ENCODE measurements at places on chromosomes 7 and 10. TPM values are rescaled to one million over a fixed set of nuclear protein-coding genes. Genes with fewer than 3 reads are reported as not detected.

DNA sequence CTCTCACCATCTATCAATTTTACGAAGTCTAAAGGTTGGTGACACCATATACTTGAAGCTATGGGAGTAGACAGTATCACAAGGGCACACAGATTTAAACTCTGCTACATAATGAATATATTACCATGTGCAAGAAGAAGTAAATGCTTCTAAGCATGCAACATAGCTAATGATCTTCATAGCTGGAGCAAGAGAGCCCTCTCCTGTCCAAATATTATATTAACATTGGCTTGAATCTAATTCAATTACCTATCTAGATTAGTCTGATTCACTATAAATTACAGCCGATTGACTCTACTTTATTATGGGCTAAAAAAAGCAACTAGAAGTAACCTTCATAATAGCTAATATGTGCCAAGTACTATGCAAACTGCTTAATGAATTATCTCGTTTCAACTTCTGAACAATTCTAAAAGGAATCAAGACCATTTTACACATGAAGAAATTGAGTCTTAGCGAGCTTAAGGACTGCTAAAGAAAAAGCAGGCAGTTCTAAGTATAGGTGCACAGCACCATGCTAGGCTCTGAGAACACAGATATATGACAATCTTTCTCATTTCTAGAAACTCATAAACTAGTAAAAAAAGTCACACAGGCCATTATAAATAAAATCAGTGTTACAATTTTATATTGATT, 21.9 kb downstream of the FRA10AC1 start:
- DNase-seq, result no peak

DNA sequence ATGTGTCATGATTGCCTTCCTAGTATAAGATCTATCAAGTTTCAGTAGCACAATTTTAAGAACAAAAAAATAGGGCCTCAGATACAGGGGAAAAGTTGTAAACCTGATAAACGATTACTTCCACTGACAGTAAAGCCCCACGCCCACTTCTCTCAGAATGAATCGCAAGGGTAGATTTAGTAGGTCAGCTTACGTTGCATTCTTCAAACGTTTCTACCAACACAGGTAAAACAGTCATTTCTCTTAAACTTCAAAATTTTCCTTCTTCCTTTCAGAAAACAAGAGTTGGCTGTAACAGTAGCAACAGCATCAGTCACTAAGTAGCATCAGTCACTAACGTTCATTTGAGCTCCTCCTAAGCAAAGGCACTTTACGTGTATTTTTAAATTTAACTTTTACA, 221.5 kb downstream of the ADAM12 start:
- no peak for DNase-seq

DNA sequence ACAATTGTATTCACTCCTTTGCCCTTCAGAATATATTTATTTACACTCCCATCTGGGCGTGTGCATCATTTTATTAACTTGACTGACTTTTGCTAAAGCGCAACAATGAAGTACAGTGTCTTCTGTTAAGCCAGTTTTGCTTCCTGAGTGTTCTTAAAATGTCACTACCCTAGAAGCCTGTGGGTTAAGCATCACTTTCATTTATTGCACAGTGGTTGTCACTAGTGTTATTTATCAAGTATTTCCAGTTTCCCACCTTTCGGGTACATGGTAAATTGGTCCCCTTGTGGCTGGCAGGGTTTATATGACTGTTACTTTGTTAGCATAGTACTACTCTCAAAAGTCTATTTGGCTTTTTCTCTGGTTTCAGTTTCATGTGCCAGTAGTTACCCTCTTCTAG, 3.3 kb downstream of the HILPDA start:
- DNase-seq, result no peak

- no peak for DNase-seq
These were observed 322.3 kb upstream of the NFE2L3 start for GRCh38 chr7:25829663-25830062.

OR2A42 gene
- total RNA-seq, result 0.08 TPM

DNA sequence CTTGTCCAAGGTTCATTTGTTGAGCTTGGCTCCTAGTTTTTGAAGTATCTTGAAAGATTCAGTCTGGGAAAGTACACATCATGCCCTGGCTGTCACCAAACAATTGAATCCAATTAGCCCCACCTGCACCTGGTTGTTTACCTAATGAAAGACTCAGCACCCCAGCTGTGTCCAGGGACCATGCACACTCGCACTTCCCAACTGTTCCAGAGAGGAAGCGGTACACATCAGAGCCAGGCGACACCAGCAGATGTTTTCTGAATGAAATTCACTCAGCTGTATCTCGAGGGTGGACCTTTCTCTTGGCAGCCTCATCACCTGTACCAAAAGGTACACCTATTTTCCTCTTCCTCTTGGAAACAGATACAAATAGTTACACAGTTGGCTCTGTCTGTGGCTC, 216.4 kb upstream of the LRGUK start:
- no peak for DNase-seq

DNA sequence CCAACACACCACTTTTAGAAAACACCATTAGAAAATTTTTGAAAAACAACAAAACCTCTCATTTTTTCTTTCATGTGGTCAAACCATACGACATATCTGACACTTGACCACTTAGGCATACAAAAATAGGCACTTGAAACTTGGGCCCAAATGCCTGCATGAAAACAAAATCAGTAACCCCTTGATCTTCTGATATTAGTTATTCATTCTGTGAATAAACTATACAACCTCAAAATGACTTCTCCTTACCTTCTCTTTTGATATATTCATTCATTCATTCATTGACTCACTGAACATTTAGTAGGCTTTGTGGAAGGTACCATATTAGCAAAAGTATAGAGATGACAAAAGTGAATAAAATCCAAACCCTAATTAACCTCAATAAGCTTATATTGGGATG, 26.4 kb downstream of the ITGB1 start:
- no peak for DNase-seq

- DNase-seq, result no peak
These were observed 45.0 kb downstream of the DNMBP start for GRCh38 chr10:99964791-99965190.

VAX1 gene
- not detected for total RNA-seq

DNA sequence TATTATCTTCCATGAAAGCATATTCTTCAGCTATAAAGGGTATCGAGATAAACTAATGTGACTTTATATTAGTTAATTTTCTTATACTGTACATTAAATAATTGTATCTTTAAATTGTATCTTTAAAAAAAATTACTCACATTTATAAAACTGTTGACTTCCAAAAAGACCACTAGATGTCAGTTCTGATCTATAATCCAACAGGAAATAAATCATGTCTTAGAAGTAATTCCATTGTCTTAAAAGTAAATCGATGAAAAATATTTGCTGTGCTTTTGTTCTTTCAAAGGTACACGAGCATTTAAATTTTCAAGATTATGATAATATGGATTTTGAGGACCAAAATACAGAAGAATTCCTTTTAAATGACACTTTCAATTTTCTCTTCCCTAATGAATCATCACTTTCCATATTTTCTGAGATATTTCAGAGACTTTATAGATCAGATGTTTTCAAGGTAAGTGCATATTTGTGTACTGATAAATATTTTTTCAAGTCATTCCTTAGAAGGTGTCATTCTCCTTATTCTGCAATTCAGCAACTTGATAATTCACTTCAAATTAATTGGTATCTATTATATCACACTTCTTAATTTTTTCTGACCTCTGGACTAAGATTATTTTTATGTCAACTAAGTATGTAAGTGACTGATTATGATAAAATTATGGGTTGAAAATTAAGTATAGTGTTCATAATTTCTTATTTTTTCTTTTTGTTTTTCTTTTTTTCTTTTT, 138.5 kb downstream of the CPED1 start:
- DNase-seq, result no peak

DNA sequence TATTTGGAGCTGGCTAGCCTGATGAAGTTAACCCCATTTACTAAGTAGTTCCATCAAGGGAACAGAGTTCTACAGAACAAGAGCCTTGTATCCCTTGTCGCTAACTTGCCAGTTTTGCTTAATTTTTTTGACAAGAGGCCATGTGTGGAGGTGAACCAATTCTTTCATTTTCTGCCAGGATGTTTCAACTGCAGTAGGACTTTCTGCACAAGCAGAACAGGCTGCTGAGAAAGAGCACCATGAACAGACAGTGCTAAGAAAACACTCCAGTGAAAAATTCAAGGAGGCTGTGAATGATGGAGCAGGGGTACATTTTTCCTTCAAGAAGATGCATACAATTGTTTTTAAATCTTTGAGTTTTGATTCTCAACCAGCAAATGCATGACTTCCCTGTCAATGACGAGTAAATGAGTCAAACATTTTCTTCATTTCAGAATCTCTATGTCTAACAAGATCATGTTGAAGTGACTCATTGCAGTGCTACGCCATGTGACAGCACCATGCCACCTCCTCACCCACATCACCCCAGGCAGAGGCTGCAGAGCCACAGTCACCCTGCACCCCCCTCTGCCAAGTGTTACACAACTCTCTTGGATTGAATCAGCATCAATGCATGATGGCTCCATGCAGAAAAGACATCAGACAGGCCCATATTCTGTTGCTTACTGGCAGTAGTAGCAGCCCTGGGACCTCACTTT, 193.1 kb downstream of the COBL start:
- DNase-seq, result peak; percentile 75

DNA sequence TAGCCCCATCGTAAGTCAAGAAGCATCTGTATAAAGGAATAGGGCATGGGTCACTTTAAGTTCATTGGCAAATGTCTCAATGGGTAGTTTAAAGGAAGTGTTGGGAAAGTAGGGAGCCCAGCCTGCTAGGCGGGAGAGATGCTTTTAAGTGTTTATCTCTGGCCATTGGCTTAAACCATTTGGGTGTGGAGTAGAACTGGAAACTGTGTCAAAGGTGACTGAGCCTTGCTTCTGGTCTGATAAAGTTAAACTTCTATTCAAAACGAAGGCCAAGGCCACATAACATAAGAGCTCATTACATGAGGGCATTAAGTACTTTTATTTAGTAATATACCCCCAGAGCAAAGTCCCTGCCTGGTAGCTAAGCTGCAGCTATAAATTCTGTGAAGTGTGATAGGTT, 148.7 kb downstream of the SPAG6 start:
- DNase-seq, result no peak

- no peak for DNase-seq
These were observed 103.8 kb upstream of the PCDH15 start for GRCh38 chr10:54904833-54905232.

CPA2 gene
- total RNA-seq, result not detected

IFIT1 gene
- total RNA-seq, result 4.1 TPM

- DNase-seq, result no peak
These were observed 5.5 kb downstream of the USP6NL start for GRCh38 chr10:11605807-11606408.

DNA sequence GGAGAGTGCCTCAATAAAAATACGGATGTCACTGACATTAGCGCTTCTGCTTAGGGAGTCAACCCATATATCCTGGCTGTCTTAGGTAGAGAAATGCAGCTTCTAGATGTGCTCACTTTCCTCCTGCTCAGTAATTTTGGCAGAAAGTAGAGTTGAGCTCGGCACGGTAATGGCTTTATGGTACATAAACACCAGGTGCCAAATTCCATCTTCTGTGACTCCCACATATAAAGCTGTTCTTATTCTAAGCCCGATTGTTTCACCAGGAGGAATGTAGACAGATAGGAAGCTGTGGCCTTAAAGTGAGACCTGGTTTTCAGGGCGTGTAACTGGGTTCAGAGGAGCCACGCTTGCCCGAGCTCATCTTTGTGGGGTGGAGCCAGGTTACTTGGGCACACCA, 143.7 kb downstream of the CREB5 start:
- no peak for DNase-seq

GRCh38 chr7:131895541-131896164, 339.2 kb upstream of the PODXL start:
- no peak for DNase-seq

DNA sequence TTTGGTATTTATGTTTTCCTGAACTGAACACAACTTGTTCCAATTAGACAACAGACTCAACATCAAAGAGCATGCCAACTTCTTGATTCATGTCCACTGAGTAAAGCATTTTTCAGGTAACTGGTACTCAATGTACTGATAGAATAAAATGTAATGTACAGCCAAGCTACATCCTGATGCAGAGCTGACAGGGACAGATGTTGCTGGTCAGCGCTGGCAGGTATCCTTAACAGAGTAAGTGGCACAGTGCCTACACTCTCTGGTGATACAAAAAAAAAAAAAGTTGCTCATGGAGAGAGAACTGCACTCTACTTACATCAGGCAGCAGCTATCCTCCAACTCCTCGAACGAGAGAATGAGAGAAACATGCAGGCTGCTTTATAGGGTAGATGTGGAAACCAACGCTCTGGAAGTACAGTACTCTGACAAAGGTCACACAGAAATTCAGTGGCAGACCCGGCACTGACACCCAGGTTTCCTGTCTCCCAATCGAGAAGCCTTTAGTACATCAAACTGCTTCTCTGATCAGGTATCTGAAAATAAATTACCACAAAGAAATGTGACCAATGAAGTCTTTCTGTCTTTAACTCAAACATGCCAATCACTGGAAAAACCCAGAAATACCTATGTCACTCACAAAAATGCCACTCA, 4.6 kb downstream of the ITGB1 start:
- no peak for DNase-seq

DNA sequence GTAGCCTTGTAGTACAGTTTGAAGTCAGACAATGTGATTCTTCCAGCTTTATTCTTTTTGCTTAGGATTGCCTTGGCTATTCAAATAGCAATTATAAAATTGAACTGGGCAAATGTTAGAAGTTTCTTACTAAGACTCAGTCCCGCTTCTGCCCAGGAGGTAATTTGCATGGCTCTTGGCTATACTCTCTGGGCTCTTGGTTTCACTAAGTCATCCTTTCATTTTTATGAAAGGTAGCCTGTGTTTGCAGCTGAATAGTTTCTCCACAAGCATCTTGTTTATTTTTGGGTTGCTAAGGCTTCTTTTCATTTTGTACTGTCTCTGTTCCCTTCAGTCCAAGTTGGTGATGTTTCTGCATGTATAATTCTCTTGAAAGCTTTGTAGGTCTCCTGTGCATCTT, 340.6 kb downstream of the SH2D4B start:
- no peak for DNase-seq

DNA sequence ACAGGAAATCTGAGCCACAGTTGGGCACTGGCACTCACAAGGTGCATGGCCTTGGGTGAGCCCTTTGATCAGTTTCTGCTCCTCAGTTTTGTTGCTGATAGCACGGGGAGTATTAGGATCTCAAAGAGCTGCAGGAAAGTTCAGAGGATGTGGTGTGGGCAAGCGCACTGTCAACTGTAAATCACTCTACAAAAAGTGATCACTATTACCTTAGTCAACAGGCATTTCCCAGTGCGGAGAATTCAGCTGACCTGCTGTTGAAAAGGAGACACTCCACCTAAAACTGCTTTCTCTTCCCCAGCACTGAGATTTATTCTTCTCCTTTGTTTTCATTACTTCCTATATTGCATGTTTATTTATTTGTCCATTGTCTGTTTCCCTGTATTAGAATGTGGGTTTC, 331.0 kb downstream of the PRPF18 start:
- no peak for DNase-seq

- DNase-seq, result no peak
These were observed 34.2 kb upstream of the PRSS37 start for GRCh38 chr7:141875453-141875852.

ABCB4 gene
- total RNA-seq, result 4.0 TPM

- DNase-seq, result peak; percentile 52
These were observed 928 bp downstream of the COMTD1 start for GRCh38 chr10:75234683-75235374.

GRCh38 chr7:48943279-48943990, 19.1 kb downstream of the CDC14C start:
- DNase-seq, result no peak
